CD8-positive, alpha-beta T cell (primary cell): ENCODE measurements at places on chromosomes 3 and 15.

DNA sequence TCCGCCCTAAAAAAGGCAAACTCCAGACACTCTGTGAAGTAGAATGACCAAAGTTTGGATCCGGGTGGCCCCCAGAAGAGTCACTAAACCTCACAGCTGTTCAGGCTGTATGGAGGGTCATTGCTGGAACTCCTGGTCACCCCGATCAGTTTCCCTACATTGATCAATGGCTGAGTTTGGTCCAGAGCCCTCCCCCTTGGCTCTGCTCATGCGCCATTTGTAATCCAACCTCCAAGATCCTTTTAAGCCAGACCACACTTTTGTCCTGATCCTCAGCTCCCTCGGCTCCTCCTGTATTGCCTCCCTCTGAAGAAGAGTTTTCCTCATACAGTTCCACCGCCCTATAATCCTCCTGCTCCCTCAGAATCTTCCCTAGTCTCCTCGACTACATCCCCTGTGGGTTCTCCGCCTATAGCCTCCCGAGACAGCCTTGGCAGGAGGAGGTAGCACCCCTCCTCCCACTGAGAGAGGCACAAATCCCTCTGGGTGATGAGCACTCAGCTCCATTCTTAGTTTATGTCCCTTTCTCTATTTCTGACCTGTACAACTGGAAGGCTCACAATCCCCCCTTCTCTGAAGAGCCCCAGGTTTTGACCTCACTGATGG lies 42.2 kb downstream of the ZBTB11 start:
- no peak for DNase-seq

DNA sequence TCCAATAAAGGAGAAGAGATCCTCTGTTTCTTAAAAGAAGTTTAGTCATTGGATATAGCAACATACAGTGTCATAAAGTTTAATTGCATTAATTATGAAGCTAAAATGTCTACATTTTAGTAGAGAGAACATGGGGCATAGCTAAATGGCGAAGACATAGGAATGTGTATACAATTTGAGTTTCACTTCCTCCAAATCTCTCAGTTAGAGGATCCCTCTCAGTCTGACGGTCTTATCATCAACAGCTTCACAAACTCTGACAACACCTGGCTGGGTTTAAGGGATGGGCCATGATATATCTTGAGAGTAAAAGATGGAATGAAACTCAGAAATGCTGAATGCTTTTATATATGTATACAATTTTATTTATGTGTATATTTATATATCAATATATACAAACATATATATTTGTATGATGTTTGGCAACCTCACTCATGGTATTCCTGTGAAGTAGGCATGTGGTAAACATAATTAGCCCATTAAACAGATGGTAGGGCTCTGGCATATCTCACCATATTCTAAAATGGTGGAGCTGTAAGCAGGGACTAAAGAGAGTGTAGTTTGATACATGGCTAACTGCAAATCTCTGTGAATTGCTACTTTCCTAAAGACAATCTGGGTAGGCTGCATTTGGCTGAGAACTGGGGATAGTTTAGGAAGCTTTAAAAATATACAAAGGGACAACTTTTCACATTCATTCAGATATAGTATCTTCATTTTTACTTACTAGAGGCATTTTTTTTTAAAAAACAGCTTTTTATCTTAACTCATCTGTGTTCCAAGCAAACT lies 111.6 kb downstream of the TIGIT start:
- no peak for DNase-seq

DNA sequence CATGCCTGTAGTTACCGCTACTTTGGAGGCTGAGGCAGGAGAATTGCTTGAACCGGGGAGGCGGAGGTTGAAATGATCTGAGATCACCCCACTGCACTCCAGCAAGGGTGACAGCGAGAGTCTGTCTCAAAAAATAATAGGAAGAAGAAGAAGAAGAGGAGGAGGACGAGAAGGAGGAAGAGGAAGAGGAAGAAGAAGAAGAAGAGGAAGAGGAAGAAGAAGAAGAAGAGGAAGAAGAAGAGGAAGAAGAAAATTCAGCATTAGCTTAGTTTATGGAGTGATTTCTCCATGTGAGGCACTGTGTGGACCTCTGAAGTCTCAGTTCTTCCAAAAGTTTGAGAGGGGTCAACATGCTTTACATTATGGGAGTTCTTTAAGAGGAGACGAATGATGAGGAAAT lies 17.4 kb upstream of the MEGF11 start:
- DNase-seq, result no peak

- DNase-seq, result no peak
Measured at GRCh38 chr3:4731543-4732111, 238.5 kb downstream of the ITPR1 start.

GRCh38 chr15:34765741-34766140 lies 10.9 kb upstream of the GJD2 start:
- DNase-seq, result no peak

GRCh38 chr15:77455696-77456321 lies 35.1 kb downstream of the HMG20A start:
- no peak for DNase-seq

DNA sequence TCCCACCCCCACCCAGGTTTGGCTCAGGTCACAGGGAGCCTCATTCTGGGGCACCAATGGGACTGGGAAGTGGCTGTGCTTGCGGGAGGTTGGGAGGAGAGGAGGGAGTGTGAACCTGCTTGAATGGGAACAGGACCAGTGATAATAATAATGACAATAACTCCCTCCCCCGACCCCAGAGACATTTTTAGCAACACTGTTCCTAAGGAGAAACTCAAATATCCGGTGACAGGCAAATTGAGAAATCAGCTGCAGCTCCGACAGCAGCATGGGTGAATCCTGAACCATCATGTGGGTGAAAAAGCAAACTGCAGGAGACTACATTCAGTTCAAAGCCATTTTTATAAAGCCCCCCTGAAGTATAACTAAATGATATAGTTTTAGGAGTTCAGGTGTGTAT lies 11.6 kb upstream of the RPL29 start:
- no peak for DNase-seq
